Right atrium auricular region (tissue), 2 donors: ENCODE measurements at places on chromosomes 3 and 15. TPM values are rescaled to one million over a fixed set of nuclear protein-coding genes. Genes with fewer than 3 reads are reported as not detected.

The MINDY2 gene
- 20.1 TPM for total RNA-seq

GRCh38 chr15:25323420-25323819 lies 115.4 kb downstream of the UBE3A start:
- DNase-seq, result no peak

DNA sequence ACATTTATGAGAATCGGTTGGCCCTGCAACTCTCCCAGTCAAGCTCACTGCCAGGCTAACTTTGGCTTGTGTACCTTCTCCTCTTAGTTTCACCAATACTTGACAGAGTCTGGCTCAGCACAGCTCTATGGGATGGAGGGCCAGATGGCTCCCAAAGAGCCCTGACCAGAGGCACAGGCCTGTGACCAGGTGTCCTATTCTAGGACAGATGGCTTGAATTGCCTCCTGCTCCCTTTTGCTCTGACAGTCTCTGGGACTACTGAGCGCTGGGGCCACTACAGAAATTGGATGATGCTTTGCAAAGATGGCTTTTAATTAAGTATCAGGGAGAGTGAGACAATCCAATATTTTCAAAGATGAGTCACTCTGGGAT lies 10.3 kb upstream of the ARID3B start:
- no peak for DNase-seq

- no peak for DNase-seq
Observed at GRCh38 chr15:39651881-39652280, 71.0 kb downstream of the THBS1 start.

The SKOR1 gene
- not detected for total RNA-seq

The SLC7A14 gene
- total RNA-seq, result not detected

The MKRN2OS gene
- total RNA-seq, result not detected
